Urothelium cell line (cell line): ENCODE measurements at places on chromosomes 2 and 18.

GRCh38 chr18:10514601-10515000, 11.2 kb upstream of the NAPG start:
- no peak for DNase-seq

DNA sequence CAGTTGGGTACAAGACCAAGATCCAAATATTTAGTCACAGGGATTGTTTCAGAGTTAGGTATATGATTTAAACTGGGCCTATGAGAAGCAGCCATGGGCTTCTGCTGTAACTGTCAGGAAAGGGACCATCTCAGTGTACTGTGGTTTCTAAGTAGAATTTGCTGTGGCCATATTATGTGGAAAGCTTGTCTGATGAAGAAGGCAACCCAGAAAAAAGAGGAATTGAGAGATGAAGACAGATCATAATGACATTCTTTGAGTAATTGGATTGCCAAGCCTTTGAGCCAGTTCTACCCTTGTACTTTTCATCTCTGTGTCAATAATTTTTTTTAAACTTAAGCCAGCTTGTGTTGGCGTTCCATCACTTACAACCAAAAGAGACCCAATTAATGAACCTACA, 259.6 kb downstream of the NUP35 start:
- DNase-seq: no peak

DNA sequence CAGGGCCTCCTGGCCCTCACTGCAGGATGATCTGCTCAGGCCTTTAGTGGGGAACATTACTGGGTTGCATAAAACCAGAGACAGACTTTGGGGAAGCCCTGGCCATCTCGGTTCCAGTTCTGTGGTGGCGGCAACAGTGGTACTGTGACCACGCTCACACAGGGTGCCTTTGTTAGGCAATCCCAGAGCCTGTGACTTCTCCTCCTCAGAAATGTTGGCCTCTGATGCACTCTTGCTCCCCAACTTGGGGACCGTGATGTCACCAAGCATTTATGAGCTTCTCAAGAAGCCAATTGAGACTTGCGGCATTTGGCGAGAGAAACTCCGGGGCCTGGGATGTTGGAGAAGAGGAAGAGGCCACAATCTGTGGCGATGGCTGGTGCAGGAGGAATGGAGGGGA, 80.9 kb upstream of the PKDCC start:
- no peak for DNase-seq

GRCh38 chr2:38981003-38981669, 91.5 kb downstream of the ARHGEF33 start:
- DNase-seq: no peak

GRCh38 chr2:153354377-153354776, 124.2 kb downstream of the RPRM start:
- peak; percentile 20 for DNase-seq

- no peak for DNase-seq
Observed at GRCh38 chr2:43344868-43345373, 118.5 kb upstream of the ZFP36L2 start.

- no peak for DNase-seq
Observed at GRCh38 chr2:12363138-12363537, 353.6 kb upstream of the TRIB2 start.

GRCh38 chr2:45315861-45316260, 295.2 kb downstream of the SRBD1 start:
- DNase-seq: no peak

GRCh38 chr2:9443526-9443925, 20.1 kb downstream of the CPSF3 start:
- DNase-seq: no peak

DNA sequence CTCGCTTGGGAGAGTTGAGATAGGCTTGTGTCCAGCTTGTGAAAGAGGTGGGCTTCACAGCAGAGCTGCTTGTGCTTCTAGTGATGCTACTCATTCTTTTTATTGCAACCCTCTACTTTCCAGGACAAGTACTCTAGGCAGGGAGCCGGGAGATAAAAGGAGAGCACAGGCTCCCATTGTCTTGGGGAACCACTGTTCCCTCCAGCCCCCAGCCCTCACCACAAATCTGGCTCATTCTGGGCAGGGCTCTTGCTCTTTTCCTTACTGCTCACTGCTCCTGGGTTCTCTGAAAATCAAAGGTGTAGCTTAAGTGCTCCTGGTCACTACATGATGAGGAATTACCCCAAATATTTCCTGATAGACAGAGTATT, 81.4 kb downstream of the CABYR start:
- DNase-seq: no peak

DNA sequence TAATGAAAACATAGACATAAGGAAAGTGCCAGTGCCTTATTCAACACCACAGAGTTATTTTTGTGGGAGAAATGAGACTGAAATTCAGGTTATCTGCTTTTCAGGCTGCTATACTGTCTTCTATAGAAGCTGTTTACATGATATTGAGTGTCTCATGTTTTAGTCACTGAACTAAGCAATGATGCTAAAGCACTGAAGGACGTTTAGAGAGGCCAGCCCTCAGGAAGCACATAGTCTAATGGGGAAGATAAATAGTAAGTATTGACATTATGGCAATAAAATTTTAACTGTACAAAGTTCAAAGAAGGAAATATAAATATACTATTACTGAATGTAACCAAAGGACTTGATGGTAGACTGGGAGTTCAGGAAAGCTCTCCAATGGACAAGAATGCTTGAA, 186.4 kb upstream of the ZC3H15 start:
- DNase-seq: no peak

DNA sequence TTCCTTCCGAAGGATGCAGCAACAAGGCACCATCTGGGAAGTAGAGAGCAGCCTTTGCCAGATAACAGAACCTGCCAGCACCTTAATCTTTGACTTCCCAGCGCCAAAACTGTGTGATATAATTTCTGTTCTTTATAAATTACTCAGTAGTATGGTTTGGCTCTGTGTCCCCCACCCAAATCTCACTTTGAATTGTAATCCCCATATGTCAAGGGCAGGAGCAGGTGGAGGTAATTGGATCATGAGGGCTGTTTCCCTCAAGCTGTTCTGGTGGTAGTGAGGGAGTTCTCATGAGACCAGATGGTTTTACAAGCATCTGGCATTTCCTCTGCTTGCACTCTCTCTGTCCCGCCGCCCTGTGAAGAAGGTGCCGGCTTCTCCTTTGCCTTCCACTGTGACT, 899.9 kb downstream of the TRIB2 start:
- DNase-seq: no peak

DNA sequence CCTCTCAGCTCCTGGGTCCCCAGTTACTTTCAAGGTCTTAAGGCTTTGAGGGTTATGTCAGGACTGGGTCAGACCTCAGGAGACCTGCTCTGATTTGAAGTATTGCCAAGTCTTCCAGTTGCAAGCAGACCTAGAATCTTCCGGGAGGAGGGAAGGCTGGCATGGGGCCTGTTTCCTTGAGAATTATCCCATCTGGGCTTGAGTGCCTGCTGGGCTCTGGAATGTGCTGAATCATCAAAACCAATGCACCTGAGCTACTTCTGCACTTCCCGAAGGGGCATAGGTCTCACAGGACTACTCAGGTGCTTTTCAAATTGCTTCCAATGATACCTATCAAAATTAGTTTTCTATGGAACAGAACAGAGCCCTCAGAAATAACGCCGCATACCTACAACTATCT, 327.3 kb downstream of the XIRP2 start:
- peak; percentile 22 for DNase-seq

DNA sequence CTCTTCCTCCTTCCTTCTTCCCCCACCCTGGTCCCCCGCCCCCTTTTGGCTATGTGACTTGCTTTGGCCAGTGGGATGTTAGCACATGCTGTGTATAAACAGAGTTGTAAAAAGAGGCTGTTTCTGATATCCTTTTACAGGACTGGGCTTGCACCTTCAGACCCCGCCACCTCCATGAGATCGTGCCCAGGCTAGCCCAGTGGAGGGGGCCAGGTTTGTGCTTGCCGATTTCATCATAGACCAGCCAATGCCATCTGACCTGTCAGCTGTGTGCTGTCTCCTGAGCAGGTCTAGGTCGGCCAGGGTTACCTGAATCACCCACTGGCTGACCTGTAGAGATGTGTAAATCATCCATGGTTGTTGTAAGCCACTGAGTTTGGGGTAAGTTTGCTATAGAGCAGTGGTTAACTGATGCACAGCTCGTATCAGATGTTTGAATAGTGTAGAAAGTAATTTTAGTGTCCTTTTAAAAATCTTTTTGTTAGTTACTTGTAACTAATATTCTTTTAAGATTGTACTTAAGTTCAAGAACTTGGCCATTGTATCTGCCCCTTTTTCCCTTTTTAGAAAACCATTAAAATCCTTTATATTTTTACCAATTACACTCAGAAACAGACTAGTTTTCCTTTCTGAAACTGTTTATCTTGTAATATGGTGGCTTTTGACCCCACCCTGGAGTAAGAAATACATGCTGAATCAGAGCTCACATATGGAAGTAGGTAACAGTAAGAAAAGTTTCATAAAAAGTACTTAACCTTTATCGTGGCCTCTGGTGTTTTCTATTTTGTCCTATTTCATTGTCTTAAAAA, 122.0 kb upstream of the MGAT5 start:
- no peak for DNase-seq

- DNase-seq: no peak
Observed at GRCh38 chr2:95377216-95378123, 25.0 kb upstream of the FAHD2A start.

DNA sequence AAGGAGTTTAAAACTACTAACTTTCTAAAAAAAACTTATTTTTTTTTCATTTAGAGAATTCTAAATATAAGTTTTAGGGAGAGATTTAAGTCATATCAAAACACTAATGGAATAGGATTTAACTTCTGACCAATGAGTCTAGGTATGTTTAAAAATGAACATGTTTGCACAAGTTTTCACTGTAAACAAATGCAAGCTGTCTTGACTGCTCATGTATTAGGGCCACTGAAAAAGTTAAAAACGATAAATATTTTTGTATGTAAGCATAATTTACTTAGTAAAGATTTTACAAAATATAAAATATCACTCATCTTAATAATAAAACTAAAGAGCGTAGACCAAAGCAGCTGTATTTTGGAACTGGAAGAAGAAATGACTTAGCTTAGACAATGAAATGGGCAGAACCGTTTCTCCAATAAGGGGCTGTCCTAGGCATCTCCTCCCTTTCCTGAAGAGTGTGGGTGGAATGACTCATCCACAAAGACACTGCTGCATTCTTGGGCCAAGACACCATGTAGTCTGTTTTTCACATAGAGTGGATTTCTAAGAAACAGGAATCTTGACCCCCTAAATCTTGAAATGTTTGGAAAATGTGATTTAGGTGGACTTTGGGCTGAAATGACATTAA, 118.8 kb downstream of the MEP1B start:
- DNase-seq: peak; percentile 67

DNA sequence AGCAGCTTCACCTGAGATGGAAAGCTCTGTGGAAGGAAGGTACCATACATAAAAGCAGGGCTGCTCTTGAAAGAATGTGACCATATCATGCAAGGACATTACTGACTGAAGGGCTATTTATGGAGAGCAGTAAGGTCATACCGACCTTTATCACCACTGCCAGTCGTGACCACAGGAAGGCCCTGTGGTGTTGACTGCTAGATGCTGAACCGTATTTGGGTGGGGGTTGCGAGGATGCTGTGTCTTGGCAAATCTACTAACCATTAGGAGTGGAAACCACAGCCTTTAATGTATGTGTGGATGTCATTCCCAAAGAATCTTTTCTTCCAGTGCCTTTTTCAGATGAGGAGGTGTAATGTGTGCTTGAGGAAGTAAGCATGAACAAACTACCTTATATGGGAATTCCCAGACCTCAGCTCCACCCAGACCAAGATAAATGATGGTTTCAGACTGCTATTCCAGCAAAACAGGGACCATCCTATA, 60.8 kb downstream of the LIMS1 start:
- peak; percentile 84 for DNase-seq

GRCh38 chr2:159863526-159864160, 65.6 kb upstream of the CD302 start:
- DNase-seq: no peak

DNA sequence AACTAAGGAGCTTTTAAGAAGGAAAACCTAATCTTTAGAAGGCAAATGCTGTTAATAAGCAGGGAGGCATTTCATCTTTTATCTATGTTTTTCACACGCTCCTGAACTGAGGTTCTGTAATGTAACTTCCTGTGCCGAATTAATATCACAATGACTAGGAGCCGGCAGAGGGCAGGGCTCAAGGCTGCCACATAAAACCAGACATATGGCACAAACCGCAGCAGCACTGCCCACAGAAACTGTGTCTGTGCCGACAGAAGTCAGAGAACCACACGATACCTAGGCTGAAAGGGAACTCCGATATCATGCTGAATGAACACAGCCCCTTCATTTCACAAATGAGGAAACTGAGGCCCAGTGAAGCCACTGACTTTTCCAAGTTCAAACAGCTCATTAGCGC, 112.1 kb downstream of the EIPR1 start:
- no peak for DNase-seq

DNA sequence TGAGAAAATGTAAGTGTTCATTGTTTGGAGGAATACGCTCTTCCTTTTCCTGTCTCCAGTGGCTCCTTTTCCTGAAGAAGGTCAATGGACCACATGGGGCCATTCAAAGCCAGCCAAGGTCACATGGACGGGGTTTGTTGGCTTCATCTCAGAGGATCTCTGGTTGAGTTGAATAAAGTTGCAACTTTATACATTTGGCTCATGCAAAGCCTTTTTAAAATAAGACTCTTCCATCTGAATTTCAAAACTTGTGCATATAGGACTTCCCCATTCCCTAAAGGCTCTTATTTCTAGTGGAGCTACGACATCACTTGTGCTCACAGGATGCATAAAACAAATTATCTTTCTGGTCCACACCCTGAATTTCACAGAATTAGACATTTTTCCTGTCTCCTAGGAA, 235.5 kb downstream of the CMPK2 start:
- no peak for DNase-seq

DNA sequence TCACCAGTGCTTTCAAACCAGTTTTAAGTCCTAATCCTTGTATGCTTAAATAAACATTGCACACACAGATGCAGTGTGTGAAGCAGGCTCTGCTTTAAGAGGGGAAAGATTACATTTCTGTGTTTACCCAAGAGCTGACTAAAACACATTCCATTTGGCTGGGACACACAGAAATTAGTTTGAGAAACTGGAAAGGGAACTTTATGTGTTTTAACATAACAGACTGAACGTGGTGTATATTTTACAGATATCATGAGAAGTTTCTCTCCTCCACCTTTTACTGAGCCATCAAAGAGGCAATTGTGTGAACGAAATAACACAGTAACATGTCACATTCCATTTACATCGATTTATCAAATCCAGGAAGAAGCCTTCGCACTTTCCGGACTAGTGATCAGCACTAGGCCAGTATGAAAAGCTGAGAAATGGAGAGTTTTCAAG, 121.8 kb downstream of the MAIP1 start:
- DNase-seq: no peak

- no peak for DNase-seq
Observed at GRCh38 chr2:39546937-39547336, 109.9 kb upstream of the MAP4K3 start.
